ENCODE measurements at places on chromosomes 12 and 14. TPM values are rescaled to one million over a fixed set of nuclear protein-coding genes. Genes with fewer than 3 reads are reported as not detected.

DNA sequence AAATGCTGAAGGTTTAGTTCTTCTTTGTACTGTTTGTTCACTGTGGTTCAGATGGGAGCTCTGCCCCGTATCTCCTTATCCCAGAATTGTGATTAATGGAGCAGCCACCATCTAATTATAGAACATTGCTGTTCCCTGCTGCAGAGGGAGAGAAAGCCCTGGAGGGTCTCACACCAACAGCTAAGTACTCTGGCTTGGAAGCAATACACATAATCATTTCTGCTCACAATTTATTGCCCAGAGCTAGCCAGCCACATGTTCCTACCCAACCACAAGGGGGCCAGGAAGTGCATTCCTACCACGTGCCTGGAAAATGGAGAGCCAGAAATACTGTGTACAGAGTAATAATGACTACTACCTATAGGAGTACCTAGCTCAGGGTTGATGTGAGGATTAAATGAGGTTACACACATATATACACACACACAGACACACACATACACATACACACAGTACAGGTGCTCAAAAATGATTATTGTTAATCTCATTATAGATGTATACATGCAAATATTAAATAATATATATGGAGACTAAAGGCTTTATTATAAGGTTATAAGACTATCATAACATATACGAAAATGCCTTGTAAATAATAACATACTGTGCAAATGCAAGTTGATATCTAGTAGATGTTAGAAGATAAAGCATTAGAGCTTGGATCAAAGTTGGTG is 22.3 kb downstream of the MSRB3 start:
- H3K27me3 ChIP-seq = no peaks in the 10 kb centered on the region
- no peak for DNase-seq
- H3K36me3 ChIP-seq = no peaks in the 10 kb centered on the region
- no peaks in the 10 kb centered on the region for H3K4me1 ChIP-seq

DNA sequence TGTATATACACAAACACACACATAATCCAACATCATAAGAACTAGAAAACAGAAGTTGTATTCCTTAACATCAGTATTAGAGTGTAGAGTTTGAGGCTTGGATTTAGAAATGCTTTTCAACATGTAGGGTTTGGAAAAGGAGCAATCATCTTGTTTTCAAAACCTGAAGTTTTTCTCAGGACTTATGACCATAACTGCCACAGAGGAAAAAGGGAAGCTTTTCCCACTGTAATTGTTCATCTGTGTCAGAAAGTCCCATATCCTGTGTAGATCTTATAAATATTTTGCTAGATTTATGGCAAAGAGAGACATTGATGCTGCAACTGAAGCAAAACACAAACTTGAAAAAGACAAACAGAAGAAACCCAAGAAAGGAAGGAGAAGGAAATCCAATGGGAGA is 115.7 kb downstream of the GRIP1 start:
- H3K4me3 ChIP-seq = no peak overlapping the region
- H3K36me3 ChIP-seq = no peaks in the 10 kb centered on the region
- H3K4me1 ChIP-seq = no peaks in the 10 kb centered on the region
- no peak for DNase-seq
- H3K27me3 ChIP-seq = no peaks in the 10 kb centered on the region

DNA sequence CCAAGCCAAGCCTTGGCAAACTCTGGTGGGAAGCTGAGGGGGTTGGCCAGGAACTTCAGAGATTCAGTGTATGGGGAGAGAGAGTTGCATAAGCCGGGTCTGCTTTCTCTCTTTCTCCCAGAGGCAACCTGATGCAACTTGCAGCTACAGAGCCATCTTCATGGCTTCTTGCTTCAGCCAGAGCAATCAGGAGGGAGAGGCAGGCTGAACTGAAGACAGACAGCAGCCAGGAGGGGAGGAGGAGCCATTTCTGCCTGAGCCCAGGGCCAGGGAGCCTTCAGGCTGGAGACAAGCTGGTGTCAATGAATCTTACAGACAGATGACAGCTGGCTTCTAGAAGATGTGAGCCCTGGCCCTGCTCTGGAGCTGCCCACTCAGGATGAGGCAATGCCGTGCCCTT is 18.7 kb downstream of the NPC2 start:
- no peak for DNase-seq
- H3K27me3 ChIP-seq = no peaks in the 10 kb centered on the region
- no peaks in the 10 kb centered on the region for H3K36me3 ChIP-seq
- no peak overlapping the region for H3K27ac ChIP-seq
- no peak overlapping the region for H3K4me3 ChIP-seq

GRCh38 chr12:22353615-22354325 is 19.3 kb upstream of the ST8SIA1 start:
- H3K4me3 ChIP-seq = no peak overlapping the region
- no peaks in the 10 kb centered on the region for H3K36me3 ChIP-seq
- no peaks in the 10 kb centered on the region for H3K4me1 ChIP-seq

DNA sequence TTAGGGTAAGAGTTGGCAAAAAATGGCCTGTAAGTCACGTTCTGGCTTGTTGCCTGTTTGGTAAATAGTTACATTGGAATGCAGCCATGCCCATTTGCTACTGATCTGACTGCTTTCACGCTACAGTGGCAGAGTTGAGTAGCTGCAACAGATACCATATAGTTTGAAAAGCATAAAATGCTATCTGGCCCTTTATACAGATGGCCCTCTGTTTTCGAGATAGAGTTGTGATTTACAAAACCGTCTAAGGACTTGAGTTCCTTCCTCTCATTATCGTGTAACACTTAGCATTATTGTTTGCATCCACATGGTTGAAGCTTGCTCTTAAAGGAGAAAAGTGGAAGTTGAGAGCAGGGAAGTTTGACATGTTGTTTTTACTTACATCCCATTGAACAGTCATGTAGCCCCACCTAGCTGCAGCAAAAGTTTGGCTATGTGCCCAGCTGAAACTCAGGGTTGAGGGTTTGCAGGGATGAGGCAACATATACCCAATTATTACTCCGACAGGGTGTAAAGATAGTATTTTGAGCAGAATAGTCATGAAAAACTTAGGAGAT is 11.3 kb upstream of the SCFD1 start:
- no peak overlapping the region for H3K27ac ChIP-seq
- H3K27me3 ChIP-seq = no peaks in the 10 kb centered on the region
- peak; percentile 66 for DNase-seq
- no peak overlapping the region for H3K4me3 ChIP-seq
- peaks cover 10% of the 10 kb centered on the region for H3K4me1 ChIP-seq

DNA sequence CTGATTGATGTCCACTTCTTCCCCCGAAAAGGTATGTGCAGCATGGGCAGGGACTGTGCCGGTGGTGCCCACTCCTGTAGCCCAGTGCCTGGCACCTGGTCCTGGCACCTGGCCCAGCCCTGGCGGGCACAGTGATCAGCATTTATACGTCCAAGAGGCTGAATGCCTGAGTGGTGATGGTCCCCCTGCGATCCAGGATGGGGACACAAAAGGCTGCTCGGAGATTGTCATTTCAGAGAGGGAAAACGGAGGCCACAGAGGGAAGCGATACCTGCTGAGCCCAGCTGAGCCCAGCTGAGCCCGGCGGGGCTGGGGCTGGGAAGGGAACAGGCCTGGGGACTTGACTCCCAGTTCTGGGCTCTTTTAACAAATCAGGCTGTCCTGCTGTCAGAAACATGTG is 55.8 kb downstream of the PRIMA1 start:
- no peak overlapping the region for H3K27ac ChIP-seq
- H3K27me3 ChIP-seq = no peaks in the 10 kb centered on the region
- DNase-seq = no peak
- no peaks in the 10 kb centered on the region for H3K36me3 ChIP-seq

GRCh38 chr12:105850103-105850968 is 288.4 kb downstream of the NUAK1 start:
- no peak overlapping the region for H3K4me3 ChIP-seq
- H3K4me1 ChIP-seq = no peaks in the 10 kb centered on the region
- H3K27me3 ChIP-seq = no peaks in the 10 kb centered on the region

- no peak for DNase-seq
- H3K4me1 ChIP-seq = no peaks in the 10 kb centered on the region
Observed at GRCh38 chr12:2251526-2252209, 198.9 kb downstream of the CACNA1C start.

GRCh38 chr12:128661226-128661569 is 162.6 kb downstream of the SLC15A4 start:
- no peak overlapping the region for H3K27ac ChIP-seq
- no peaks in the 10 kb centered on the region for H3K4me1 ChIP-seq
- no peak overlapping the region for H3K4me3 ChIP-seq
- H3K36me3 ChIP-seq = no peaks in the 10 kb centered on the region

Gene CHGA
- not detected for total RNA-seq

Gene OR10G2
- total RNA-seq = not detected

Gene MSI1
- total RNA-seq = 1.6 TPM

Gene RAD51B
- 3.2 TPM for total RNA-seq

Gene RAB15
- total RNA-seq = 11.3 TPM

Measured in right lobe of liver (tissue), 6 donors.